NCI-H146 (cell line): ENCODE measurements at places on chromosomes 1 and 21.
A peak's percentile ranks its signal among the peaks of the same experiment; 100 is the strongest.

DNA sequence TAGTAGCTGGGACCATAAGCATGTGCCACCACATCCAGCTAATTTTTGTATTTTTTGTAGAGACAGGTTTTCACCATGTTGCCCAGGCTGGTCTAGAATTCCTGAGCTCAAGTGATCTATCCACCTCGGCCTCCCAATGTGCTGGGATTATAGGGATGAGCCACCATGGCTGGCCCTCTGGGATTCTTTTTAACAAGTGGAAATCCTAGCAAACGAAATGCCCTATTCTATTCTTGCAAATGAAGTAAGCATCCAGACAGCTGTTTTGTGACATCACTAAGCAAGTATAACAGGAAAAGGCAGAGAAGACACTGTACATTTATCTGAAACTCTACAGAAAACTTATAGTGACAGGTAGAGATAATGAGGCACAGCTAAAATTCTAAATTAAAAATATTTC, 86.4 kb downstream of the DDAH1 start:
- DNase-seq, result no peak

DNA sequence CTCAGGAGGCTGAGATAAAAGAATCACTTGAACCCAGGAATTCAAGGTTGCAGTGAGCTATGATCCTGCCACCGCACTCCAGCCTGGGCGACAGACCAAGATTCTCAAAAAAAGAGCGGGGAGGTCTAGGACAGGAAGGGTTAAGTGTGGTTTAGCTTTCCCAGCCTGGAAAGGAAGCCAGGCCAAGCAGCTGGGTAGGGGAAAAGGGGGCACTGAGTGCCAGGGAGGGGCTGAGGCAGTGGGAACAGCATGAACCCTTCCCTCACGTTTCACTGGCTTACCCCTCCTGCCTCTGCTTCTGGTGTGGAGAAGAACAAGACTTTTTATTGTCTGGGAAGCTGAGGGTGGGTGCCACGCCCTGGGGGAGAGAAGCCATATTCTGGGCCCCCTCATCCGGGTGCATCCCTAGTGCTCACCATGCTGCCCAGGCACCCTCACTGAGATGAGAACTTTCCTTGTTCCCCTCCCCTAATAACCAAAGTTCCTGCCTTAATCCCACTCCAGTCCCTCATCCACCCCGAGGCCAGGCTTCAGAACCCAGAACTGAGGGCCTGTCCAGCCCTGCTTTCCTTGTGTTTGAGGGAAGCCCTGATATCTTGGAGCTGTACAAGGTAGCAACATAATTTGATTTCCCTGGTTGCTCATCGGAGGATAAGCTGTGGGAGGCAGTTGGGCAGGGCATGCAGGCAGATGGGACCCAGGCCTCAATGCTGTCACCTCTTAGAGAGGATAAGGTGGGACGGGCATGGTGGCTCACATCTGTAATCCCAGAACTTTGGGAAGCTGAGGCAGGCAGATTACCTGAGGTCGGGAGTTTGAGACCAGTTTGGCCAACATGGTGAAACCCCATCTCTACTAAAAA, 2.0 kb upstream of the LMNA start:
- no peak for DNase-seq

GRCh38 chr1:30596891-30597290, 126.5 kb downstream of the MATN1 start:
- DNase-seq, result no peak

DNA sequence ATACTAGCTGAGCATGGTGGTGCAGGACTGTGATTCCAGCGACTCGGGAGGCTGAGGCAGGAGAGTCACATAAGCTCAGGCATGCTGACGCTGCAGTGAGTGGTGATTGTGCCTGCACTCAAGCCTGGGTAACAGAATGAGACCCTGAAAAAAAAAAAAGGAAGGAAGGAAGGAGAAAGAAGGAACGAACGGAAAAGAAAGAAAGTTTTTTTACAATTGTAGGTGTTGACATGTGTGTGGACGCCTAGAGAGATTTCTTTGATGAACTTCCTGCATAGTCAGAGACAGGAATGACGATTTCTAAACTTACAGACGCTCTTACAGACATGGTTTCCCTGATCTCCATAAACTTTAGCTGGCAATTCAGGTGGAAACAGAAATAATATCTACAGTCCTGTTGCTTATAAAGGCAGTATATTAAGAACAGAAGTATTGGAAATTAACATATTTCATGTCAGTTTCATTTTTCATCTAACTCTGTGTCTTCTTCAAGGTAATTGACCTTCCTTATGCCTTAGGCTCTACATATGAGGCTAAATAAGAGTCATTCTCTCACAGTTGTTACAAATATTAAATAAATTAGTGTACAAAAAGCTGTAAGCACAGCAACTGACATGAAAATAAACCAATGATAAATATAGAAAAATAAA, 4.1 kb downstream of the SAMSN1 start:
- no peak for DNase-seq

DNA sequence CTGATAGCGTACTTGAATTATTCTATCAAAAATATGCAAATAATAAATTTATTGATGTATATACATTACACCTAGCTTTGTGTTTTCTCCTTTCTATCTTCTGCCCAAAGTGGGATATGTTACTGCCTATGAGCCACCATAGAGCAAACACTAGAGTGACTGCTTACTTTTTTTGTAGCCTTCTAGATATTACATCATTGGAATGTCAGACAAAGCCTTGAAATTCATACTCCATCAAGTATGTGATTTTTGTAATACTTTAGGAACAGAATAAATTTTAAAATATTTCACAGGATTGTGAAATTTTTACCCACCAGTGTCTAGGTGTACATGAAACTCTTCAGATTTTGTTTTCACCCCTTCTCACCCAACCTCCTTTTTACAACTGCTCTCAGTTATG, 787.6 kb downstream of the USP25 start:
- DNase-seq, result no peak

- DNase-seq, result no peak
Observed at GRCh38 chr21:18026359-18026758, 207.2 kb upstream of the C21orf91 start.

GRCh38 chr1:234656944-234657654, 47.1 kb upstream of the IRF2BP2 start:
- DNase-seq, result peak; percentile 18

DNA sequence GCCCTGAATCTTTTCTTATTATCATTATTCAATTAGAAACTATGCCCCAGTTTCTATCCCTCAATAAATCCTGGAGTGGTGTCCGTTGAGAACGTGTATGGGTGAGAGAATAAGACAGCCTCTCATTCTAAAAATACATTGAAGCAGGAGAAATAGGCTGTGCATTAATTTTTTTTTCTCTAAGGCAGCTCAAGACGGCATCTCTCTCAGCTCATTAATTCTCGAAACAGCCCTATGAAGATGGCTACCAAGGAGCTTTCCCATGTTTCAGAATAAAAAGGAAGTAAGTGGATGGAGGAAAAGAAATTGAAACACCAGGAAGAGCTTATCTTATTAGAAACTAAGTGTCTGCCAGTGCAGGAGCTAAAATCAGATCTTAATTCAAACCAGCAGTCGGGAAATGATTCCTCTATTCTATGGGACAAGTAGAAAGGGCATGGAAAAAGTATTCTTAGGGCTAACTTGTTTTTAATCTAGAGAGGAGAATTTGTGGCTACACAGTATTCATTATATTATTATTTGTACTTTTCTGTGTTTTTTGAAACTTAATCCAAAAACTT, 347.1 kb upstream of the PLD5 start:
- DNase-seq, result no peak

- DNase-seq, result no peak
Observed at GRCh38 chr1:28329395-28330153, 734 bp downstream of the MED18 start.

DNA sequence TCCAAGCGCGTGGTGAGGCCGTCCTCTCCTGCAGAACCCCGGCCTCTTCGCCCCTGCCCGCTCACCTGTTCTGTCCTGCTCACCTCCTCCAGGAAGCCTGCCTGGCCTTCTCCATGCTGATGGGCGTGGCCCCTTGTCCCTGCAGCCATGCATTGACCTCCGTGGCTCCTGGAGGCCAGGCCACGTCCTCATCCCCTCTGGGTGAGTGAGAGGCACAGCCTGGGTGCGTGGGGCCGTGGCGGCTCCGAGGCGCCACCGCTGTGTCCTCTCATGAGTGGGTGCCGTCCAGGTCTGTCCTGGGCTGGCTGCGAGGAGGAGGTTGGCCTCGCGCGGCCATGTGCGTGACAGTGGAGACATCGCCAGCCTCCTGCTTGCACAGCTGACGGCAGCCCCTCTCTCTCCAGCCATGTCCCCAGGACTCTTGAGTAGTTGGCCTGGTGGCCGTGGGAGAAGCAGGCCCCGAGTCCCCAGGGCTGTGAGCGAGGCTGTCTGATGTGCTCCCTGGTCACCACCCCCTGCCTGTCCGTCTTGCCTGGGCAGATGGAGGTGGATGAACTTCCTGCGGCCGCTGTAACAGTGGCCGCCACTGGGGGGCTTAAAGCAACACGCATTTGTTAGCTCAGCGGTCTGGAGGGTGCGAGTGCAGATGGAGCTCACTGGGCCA, 58.1 kb downstream of the PRKCZ start:
- no peak for DNase-seq

DNA sequence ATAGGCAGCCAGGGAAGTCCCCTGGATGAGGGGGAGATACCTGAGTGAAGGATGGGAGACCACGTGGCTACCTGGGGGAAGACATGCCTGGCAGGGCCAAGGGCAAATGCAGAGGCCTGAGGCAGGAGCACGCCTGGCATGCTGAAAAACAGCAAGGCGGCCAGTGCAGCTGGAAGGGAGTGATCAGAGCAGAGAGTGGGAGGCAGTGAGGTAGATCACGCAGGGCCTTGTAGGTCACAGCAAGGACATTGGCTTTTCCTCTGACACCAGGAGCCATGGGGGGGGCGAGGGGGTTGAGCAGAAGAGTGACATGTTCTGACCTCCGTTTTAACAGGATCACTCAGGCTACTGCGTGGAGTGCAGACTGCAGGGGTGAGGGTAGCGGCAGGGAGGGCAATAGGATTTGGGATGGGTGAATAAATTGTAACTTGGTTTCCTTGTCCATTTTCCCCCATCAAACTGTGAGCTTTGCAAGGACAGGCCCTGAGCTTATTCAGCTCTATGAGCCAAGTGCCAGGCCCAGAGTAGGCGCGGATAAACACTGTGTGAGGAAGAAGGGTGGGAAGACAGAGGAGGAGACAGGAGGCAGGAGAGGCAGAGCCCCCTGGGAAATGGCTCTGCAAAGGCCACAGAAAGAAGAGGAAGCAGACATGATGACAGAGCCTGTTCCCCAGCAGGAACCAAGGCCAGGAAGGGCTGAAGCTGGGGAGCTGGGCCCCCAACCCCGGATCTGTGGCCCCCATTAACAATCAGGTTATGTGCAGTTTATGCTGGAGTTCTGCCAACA, 16.6 kb downstream of the IFI6 start:
- DNase-seq, result no peak

DNA sequence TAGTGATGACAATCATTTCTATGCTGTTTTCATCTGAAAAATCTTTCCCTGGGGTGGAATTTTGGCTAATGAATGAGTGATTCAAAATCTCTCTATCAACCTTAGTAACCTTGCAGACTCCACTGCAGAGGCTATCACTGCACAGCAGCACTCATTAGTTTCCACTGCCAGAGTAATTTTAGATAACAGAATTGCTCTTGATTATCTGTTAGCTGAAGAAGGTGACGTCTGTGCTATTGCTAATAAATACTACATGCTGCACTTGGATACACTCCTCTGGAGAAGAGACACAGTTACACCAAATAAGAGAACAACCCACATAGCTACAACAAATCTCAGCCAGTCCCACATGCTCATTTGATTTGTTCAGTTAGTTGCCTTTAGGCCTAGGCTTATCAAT, 1348.4 kb downstream of the NCAM2 start:
- DNase-seq, result peak; percentile 40

DNA sequence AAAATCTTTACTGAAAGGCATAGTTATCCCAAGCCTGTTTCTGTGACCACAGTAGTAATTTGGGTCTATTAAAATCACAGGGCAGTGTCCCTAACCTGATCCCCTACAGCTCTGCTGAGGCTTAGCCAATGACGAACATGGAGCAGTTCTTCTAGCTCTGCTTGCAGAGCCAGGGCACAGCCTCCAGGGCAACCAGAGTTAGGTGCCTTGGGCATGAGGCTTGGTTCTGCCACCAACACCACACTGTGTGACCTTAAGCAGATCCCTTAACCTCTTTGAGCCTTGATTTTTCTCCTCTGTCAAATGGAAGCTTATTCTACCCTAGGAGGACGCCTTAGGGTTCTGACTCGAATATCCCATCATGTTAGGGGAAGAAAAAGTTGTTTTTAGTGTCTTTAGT, 86.7 kb upstream of the TLR5 start:
- DNase-seq, result no peak

- no peak for DNase-seq
Observed at GRCh38 chr1:87650306-87650705, 321.6 kb downstream of the LMO4 start.

DNA sequence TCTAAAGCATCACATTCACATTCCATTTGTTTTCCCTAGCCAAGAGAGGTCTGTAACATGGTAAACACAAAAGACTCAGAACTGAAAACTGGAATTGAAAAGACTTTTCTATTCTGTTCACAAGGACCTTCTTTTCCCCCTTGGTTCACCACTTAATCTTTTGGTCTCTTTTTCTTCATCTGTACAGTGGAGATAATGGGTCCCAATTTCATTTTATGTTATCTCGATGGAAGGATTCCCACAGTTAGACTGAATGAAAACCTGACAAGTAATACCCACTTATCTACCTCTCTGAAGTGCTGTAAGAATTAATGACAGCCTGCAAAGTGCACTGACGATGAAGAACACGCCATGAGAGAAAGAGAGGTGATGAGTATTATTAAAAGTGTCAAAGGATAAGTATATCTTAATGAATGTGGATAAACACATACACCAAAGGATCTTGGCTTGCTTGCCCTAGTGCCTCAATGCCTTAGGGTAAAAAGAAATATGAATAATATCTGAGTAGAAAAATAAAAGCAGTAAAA, 71.5 kb downstream of the CYYR1 start:
- no peak for DNase-seq

DNA sequence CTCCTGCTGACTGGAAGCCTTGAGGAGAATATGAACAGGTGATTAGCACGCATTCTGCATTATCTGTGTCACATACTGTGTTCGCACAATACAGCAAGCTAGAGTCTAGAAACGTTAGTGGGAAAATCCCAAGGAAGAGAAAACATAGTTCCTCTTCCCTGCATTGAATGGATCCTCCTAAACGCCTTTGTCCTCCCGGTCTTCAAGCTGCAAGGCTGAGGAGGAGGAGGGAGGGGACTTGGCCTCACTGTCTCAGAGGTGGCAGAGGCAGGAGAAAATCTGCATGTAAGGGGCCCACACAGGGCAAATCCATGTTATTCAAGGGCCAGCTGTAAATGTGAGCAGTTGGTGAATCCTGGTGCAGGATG, 34.4 kb downstream of the WNT9A start:
- DNase-seq, result no peak

GRCh38 chr1:117535821-117536220, 70.0 kb upstream of the TENT5C start:
- no peak for DNase-seq

DNA sequence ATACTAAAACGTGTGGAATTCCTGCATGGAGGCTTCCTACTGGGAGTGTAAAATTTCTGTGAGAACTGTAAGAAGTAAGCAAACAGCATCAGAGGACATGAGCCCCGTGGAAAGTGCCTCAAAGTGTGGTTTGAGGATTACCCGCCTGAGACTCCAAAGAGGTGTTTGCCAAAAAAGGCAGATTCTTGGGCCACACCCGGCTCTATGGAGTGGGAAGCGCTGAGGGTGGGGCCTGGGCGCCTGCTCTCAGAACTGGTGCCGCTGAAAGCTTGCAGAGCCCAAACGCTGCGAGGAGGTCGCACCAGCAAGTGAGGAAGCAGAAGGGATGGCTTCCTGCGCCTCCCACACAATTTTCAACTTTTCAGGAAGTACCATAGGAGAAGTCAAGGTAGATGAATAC, 43.0 kb upstream of the PSEN2 start:
- no peak for DNase-seq
